ENCODE measurements at places on chromosomes 7 and 10.

DNA sequence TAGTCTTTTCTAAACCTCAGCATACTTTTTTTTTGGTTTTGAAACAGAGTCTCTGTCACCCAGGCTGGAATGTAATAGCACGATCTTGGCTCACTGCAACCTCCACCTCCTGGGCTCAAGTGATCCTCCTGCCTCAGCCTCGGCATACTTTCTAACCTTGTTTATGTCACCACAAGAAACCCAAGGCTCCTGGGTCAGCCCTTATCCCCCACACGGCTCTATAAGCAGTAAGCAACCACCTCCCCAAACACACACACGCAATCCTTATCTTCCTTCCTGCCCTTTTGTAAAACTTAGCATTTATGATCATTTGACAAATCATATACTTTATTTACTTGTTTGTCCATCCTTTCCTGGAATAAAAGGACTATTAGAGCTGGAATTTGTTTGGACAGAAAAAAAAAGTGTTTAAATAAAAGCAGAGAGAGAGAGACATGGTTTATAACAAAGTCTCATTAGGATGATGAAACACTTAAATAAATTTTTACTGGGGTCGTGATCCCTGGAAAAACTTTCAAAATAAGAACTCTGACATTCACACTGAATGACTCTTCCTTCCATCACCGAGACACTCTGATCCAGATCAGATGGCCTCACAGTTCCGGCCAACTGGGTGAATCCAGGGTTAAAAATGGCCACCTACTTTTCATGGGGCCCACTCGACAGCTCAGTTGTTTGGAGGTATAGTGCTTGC is 72.7 kb upstream of the PIK3CG start:
- no peak for DNase-seq

GRCh38 chr10:75950997-75951589 is 519.7 kb downstream of the LRMDA start:
- no peak for DNase-seq

DNA sequence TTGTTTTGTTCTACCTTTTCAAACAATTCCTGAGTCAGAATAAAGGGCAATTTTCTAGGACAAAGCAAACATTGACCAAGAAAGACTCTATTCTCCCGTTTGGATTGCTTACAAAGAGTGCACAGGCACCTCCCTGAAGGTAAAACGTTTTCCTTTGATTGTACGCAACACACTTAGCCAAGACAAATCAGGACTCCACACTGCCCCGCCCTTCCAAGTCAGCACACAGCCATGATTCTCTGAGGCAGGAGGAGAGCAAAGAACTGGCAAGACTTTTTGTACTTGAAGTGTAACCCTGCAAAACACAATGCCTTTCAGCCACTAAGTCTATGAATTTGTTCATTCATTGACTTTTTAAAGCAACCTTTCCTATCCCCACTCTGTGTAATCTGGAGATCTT is 85.0 kb upstream of the FAM180A start:
- no peak for DNase-seq

GRCh38 chr7:6171532-6172223 is 100.7 kb downstream of the CYTH3 start:
- DNase-seq: no peak

GRCh38 chr10:36003688-36004087 is 361.6 kb upstream of the FZD8 start:
- no peak for DNase-seq

All from stimulated activated CD4-positive, alpha-beta T cell treated with anti-CD3 and anti-CD28 coated beads, Interleukin-4, amount 100 ng/mL, for 48 hours (primary cell).